ENCODE measurements at places on chromosomes 1 and 21.

- DNase-seq, result no peak
Observed at GRCh38 chr1:170407138-170407537, 124.8 kb upstream of the GORAB start.

- no peak for DNase-seq
Observed at GRCh38 chr1:3564921-3565831, 46.1 kb downstream of the MEGF6 start.

DNA sequence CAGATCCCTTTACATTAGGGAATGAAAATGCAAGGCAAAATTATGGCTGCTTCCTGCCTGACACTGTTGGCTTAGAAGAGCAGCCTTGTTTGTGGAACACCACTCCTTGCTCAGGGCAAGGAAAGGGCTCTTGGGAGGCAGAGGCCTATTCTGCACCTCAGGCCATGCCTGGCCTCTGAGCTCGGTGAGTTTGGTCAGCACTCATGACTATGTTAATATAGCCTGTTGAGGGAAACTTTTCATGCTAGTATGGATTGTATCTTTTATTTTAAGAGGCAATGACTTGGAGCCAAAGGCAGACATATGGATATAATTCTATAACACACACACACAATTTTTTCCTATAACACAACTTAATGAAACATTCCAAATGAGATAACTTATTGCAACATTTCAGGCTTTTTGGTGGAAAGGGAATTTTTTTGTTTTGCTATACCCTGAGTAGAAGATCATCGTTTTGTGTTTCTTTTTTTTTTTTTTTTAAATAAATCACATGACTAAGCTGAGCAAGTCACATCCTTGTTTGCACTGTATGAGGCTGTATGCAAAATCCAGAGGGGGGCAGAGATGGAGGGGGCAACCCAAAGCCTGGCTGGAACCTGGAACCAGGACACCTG, 5.6 kb upstream of the YRDC start:
- DNase-seq, result no peak

GRCh38 chr21:26115305-26115704, 55.3 kb downstream of the APP start:
- no peak for DNase-seq

DNA sequence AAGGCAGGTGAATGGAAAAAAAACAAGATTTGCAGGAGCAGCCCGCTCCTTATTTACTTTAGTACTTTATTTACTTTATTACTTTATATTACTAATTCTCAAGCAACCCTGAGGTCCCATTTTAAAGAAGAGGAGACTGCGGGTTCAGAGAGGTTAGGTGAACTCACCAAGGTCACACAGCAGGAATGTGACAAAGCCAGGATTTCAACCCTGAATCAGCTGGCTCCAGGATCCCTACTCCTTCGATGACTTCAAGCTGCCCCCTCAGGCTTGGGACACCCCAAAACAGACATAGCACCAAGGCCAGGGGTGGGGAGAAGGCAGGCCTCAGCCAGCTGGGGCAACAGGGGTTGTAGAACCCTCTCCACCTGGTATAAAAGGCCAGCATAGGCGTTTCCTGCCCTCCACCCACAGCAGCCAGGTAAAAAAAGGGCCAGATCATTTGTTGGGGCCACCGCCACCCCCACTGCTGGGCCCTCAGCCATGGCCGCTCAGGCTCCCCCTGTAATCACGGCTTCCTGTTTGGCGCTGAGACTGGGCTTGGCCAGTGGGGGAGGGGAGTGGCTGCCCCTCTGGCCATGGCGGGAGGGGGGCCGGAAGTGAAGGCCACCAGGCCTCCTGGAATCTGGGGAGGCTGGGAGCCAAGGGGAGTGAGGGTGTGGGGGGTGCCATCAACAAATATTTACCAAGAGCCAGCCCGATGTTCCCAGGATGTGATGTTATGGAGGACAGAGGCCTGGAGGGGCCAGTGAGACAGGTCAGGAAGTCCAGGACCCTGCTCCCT, 6.6 kb downstream of the SDC3 start:
- DNase-seq, result no peak

GRCh38 chr21:33070744-33070997, 730 bp downstream of the OLIG1 start:
- no peak for DNase-seq

DNA sequence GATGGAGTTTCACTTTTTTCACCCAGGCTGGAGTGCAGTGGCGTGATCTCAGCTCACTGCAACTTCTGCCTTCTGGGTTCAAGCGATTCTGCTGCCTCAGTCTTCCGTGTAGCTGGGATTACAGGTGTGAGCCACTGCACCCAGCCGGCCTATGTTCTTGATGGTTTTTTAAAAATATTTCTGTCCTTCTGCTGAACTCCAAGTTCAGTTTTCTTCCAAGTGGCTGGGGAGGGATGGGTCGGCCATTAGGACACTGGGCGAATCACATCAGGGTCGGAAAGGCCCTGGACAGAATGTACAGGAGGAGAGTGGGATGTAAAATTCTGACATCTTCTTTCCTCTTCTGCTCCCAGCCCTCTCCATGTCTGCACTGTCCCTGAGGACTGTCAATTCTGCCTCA, 289.6 kb downstream of the PTPRU start:
- no peak for DNase-seq

DNA sequence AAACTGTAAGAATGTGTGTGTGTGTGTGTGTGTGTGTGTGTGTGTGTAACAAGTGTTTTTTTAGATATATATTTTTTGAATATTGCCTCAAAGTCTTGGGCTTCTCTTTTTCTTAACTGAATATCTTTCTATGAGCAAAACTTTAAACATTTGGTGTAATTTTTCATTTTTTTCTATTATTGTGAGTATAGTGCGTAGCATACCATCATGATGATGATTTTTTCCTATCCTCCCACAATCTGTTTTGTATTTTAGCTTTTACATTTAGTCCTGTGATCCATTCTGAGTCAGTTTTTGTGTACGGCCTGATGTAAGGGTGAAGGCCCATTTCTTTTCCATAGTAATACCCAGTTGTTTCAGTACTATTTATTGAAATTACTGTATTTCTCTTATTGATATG, 680.6 kb downstream of the TTLL7 start:
- DNase-seq, result no peak

GRCh38 chr1:53811414-53811851, 26.7 kb downstream of the NDC1 start:
- DNase-seq, result no peak

- no peak for DNase-seq
Observed at GRCh38 chr1:107990606-107991005, 25.6 kb upstream of the VAV3 start.

- DNase-seq, result no peak
Observed at GRCh38 chr1:78527706-78528105, 36.9 kb downstream of the PTGFR start.

GRCh38 chr1:18032172-18032859, 75.3 kb upstream of the IGSF21 start:
- no peak for DNase-seq

DNA sequence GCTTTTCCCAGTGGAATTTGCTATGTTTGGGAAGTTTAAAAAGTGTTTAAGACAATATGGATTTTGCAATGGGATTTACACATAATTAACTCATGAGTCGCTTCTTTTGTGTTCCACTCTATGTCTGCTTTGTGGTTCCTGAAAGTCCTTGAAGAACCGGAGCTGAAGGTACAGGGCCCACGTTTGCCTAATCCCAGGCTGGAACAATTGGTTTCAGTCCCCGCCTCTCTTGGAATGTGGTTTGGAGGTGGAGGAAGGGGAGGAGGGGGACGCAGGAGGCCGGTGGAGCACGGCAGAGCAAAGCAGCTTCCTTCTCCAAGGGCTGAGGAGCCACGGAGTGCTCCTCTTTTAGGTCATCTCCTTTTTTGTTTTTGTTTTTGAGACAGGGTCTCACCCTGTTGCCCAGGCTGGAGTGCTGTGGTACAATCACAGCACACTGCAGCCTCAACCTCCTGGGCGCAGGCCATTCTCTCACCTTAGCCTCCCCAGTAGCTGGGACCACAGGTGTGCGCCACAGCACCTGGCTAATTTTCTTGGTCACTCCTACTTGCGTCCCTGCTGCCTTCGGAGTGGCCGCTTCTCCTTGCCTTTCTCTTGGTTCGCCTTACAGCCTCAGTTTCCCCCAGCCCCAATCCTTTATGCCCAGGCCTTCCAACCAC, 129.5 kb upstream of the ERRFI1 start:
- no peak for DNase-seq

DNA sequence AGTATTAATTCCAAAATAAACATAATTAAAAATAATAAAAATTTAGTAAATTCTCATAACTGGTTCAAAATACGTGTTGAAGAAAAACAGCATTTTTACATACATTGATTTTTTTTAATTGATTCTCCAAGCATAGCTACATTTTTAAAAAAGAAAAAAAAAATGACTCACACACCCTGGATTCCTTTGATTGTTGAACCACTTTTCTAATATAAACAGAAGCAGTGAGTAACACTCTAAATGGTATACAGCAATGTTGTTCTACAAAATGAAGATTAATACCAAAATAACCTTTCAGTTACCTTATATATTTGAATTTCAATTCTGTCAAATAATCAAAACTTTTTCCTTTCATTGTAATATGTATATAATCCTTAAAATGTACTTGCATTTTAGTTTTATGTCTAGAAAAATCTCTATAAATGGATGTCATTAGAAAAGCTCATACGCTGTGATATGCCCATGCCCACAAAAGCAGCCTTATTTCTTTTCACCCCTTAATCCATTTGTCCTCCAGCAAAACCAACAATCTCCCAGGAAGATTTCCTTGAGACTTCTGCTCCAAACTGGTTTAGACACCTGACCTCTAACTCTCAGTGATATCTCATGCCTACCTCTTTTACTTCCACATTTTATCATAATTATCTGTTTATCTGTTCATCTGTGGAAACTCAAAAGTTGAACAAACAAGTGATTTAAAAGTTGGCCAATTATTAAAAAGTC, 246.4 kb upstream of the NR5A2 start:
- peak; percentile 2 for DNase-seq

GRCh38 chr1:181317261-181317930, 165.9 kb upstream of the CACNA1E start:
- DNase-seq, result no peak
